ENCODE measurements at places on chromosomes 12 and 14. TPM values are rescaled to one million over a fixed set of nuclear protein-coding genes. Genes with fewer than 3 reads are reported as not detected.
A peak's percentile ranks its signal among the peaks of the same experiment; 100 is the strongest.

PTPN21 gene
- 38.9 TPM for polyA plus RNA-seq

GRCh38 chr12:82182601-82183190 lies 175.5 kb downstream of the CCDC59 start:
- no peak for DNase-seq

GRCh38 chr12:6104027-6104426 lies 20.4 kb downstream of the VWF start:
- DNase-seq, result no peak

C14orf132 gene
- polyA plus RNA-seq, result 34.7 TPM

ITPR2 gene
- 16.7 TPM for polyA plus RNA-seq

TMEM263 gene
- 93.6 TPM for polyA plus RNA-seq

TAS2R50 gene
- polyA plus RNA-seq, result not detected

IFT43 gene
- polyA plus RNA-seq, result 41.3 TPM

PSMD9 gene
- polyA plus RNA-seq, result 56.5 TPM

DNA sequence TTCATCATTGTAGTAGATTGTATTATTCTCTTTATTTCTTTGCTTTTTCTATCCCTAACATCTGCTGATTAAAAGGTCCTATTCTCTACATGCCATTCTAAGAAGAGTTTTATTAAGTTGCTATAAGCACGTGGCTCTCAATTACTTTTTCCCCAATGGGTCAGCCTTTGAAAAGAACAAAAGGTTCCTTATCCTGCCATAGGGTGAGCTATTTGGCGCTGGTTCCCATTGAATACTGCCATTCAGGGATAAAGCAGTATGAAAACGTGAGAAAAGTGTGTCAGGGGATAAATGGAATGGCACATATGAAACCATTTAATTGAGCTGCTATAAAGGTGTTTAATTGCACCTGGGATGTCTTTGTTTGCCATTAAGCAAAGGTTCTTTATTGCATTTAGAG lies 80.9 kb downstream of the SYNE2 start:
- DNase-seq, result no peak

- no peak for DNase-seq
Measured at GRCh38 chr12:121516437-121517011, 64.3 kb downstream of the KDM2B start.

DNA sequence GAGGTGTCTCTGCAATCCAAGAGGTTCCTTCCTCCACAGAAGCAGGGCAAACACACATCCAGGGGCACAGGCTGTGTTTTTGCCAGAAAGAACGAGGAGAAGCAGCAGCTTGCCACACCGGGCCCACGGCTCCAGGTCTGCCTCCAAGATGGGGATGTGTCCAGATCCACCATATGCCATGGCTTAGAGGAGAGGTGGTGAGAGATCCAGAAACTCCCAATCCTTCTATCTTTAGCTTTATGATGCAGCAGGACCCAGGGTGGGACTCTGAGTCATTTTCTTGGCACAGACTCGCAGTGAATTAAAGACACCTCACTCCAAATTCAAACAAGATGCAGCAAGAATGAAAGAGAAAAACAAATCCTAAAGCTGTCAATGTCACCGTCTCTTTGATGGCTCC lies 481.4 kb upstream of the TMEM132C start:
- DNase-seq, result no peak

- no peak for DNase-seq
Measured at GRCh38 chr12:132623072-132623869, 4.7 kb downstream of the P2RX2 start.

GRCh38 chr12:75721796-75722195 lies 210.4 kb upstream of the KRR1 start:
- no peak for DNase-seq

- DNase-seq, result no peak
Measured at GRCh38 chr12:52788876-52789636, 6.9 kb downstream of the KRT3 start.

DNA sequence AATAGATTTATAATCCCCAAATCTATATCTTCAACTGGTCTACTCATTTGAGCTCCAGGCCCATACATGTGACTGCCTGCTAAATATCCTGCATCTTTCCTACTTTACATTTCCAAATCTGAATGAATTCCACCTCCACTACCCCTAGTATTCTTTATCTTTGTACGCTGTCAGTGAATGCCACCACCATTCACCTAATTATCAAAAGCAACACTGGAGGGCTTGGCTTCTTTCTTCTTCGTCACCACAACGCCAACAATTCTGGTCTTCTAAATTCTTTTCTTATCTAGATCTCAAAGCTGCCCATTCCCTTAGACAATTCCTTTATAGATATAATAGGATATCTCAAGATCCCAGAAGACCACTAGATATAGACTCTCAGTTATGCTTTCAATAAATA lies 47.1 kb upstream of the ADAMTS20 start:
- no peak for DNase-seq

MYH7 gene
- polyA plus RNA-seq, result 0.25 TPM

GRCh38 chr12:88946372-88946997 lies 366.2 kb upstream of the KITLG start:
- no peak for DNase-seq

- no peak for DNase-seq
Measured at GRCh38 chr12:57093415-57094207, 4.7 kb downstream of the NAB2 start.

DNA sequence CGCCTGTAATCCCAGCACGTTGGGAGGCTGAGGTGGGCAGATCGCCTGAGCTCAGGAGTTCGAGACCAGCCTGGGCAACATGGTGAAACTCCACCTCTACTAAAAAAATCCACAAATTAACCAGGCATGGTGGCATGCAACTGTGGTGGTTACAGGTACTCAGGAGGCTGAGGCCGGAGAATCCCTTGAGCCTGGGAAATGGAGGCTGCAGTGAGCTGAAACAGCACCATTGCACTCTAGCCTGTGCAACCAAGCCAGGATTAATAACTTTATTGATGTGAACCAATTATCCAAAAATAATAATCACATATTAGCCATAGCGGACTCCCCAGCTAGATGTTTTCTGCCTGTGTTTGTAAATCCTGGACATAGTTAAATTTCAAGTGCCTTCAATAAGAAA lies 1.8 kb upstream of the NUDT4 start:
- DNase-seq, result no peak

DNA sequence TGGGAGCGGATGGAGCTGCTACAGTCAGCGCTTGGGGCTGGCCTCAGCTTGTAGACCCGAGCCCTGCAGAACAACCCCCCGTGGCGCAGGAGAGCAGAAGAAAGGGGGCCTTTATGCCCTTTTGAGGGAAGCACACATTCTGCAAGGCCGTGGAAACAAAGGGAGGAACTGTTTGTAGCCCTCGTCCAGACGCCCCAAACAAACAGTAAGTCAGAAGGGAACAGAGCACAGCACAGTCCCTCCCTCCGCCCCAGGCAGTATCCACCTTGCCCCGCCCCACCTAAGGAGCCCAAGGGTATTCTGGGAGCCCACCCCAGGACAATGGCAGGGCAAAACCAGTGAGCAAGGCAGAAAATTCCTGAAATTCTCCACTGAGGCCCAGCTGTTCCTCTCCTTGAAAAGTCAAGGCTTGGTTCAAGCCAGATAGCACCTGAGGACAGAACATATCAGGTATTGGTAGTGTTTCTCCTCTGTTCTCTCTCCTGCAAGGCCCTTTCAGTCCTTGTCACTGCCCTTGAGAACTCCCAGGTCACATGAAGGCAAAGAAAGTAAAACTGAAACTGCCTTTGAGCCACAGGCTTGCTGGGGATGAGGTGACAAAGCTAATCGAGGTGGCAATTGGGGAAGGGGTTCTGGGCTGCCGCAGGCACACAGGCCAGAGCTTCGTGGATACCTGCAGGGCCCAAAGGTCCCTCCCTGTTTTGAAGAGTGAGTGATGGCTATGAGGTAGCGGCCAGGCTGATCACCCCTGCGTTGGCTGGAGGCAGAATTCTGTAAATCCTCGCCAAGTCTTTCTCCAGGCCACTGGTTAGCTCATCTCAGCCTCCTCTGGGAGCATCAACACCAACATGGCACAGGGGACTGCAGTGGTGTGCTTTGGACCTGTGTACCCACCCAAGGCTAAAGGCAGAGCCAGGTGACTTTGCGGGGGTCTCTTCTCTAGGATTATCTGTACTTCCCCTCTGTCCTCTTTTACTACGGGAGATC lies 499 bp downstream of the DGLUCY start:
- DNase-seq, result peak; percentile 39

DNA sequence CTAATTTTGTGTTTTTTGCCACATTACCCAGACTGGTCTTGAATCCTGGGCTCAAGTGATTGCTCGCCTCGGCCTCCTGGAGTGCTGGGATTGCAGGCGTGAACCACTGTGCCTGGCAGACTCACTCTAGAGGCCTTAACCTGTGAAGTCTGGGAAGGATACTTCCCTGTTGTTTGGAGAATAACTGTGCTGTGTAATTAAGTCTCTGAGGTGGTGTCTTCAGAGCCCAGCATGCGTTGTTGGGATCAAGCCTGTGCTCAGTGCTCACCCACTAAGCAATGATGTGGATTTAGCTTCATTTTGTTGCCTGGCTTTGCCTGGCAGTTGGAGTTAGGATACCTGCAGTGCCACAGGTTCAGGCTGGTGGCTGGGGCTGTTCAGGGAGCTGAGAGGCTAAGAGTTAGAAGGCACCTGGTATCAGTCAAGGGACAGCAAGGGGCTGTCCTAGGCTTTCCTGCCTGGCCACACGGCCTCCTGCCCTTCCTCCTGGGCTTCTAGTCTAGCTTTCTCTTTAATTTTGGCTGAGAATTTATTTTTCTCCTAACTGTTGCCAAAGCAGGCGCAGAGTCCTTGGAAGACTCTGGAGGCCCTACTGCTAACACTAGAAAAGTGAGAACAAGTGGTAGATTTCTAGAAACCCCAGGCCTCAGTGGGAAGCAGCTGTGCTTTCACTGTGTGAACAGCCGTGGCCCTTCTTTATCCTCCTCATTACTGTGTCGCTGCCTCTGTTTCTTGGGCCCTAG lies 38.5 kb downstream of the EP400 start:
- no peak for DNase-seq

Measured in right renal pelvis (tissue), 4 donors.